A549 treated with ZK216348 at 1 μM for 4 hours (cell line): ENCODE measurements at places on chromosomes 1 and 21. TPM values are rescaled to one million over a fixed set of nuclear protein-coding genes. Genes with fewer than 3 reads are reported as not detected.

Gene C4BPA
- total RNA-seq: 0.33 to 0.86 TPM (median 0.78 TPM) in 5 replicates

Gene HTR1D
- total RNA-seq: 12.6 to 18.2 TPM (median 15.3 TPM) in 5 replicates

Gene INSRR
- total RNA-seq: not detected in 5 replicates

Gene FNDC5
- total RNA-seq: 0.23 to 1.1 TPM (median 0.39 TPM) in 5 replicates

Gene TMEM54
- 18.7 to 46.8 TPM (median 46.0 TPM) in 5 replicates for total RNA-seq

Gene NBPF10
- total RNA-seq: 0.55 to 0.85 TPM (median 0.67 TPM) in 5 replicates

Gene CRYAA
- total RNA-seq: not detected in 5 replicates

Gene SPRR2B
- not detected in 5 replicates for total RNA-seq

Gene PADI3
- 0.99 to 1.4 TPM (median 1.3 TPM) in 5 replicates for total RNA-seq

Gene AMY1B
- total RNA-seq: not detected in 5 replicates

Gene CDC42BPA
- total RNA-seq: 7.9 to 11.1 TPM (median 11.0 TPM) in 5 replicates

Gene SZT2
- 4.6 to 8.8 TPM (median 8.0 TPM) in 5 replicates for total RNA-seq

Gene AADACL3
- total RNA-seq: not detected in 5 replicates

Gene EXOSC10
- total RNA-seq: 36.9 to 41.7 TPM (median 38.6 TPM) in 5 replicates

Gene SHCBP1L
- not detected in 5 replicates for total RNA-seq

Gene KRTAP11-1
- not detected in 5 replicates for total RNA-seq

Gene SESN2
- 5.7 to 9.8 TPM (median 7.5 TPM) in 5 replicates for total RNA-seq

Gene CNR2
- total RNA-seq: not detected in 5 replicates

Gene PRRX1
- 0.04 to 0.74 TPM in 2 of 5 replicates, not detected in the others for total RNA-seq

Gene SLC9C2
- total RNA-seq: not detected in 5 replicates

Gene MCOLN2
- 1.7 to 2.4 TPM (median 2.2 TPM) in 5 replicates for total RNA-seq

Gene DNASE2B
- total RNA-seq: not detected in 5 replicates

Gene KRTAP13-2
- not detected in 5 replicates for total RNA-seq

Gene TMPRSS2
- 0.07 TPM in 1 of 5 replicates, not detected in the others for total RNA-seq

Gene ETV3L
- total RNA-seq: not detected in 5 replicates

Gene CASQ1
- total RNA-seq: not detected in 5 replicates

Gene CRYBG2
- total RNA-seq: 0.90 to 2.6 TPM (median 1.3 TPM) in 5 replicates

Gene HCRTR1
- total RNA-seq: not detected in 5 replicates

Gene FAM177B
- not detected in 5 replicates for total RNA-seq

Gene CHI3L1
- total RNA-seq: 0.18 TPM in 1 of 5 replicates, not detected in the others

Gene SV2A
- total RNA-seq: 0.06 to 0.15 TPM (median 0.09 TPM) in 5 replicates

Gene AADACL4
- not detected in 5 replicates for total RNA-seq

Gene USP33
- 12.3 to 19.5 TPM (median 18.6 TPM) in 5 replicates for total RNA-seq

Gene KRTAP21-2
- total RNA-seq: not detected in 5 replicates

Gene HPCA
- 0.25 to 0.42 TPM (median 0.33 TPM) in 5 replicates for total RNA-seq

Gene FCGR3B
- total RNA-seq: not detected in 5 replicates

Gene PKLR
- 0.07 TPM in 1 of 5 replicates, not detected in the others for total RNA-seq

Gene OR2T2
- not detected in 5 replicates for total RNA-seq

Gene SLC6A9
- total RNA-seq: 9.0 to 21.2 TPM (median 16.9 TPM) in 5 replicates

Gene PCNT
- total RNA-seq: 11.1 to 16.0 TPM (median 14.8 TPM) in 5 replicates

Gene FLG2
- not detected in 5 replicates for total RNA-seq

Gene ITGB2
- total RNA-seq: 0.57 to 1.4 TPM (median 0.94 TPM) in 5 replicates

Gene PCSK9
- total RNA-seq: 1.8 to 4.5 TPM (median 3.0 TPM) in 5 replicates

Gene OR2L2
- not detected in 5 replicates for total RNA-seq

Gene TAS1R1
- total RNA-seq: not detected in 5 replicates

Gene EIF4G3
- 16.3 to 24.0 TPM (median 20.5 TPM) in 5 replicates for total RNA-seq

Gene PRAMEF18
- not detected in 5 replicates for total RNA-seq

Gene RIIAD1
- total RNA-seq: not detected in 5 replicates

Gene LCE2A
- total RNA-seq: not detected in 5 replicates

Gene MACF1
- total RNA-seq: 40.5 to 48.6 TPM (median 43.2 TPM) in 5 replicates

Gene EDARADD
- 2.8 to 3.3 TPM (median 3.1 TPM) in 5 replicates for total RNA-seq

Gene CFAP141
- total RNA-seq: not detected in 5 replicates

Gene SPOCD1
- 3.2 to 5.3 TPM (median 3.8 TPM) in 5 replicates for total RNA-seq

Gene ANKRD65
- total RNA-seq: 0.07 to 0.23 TPM in 2 of 5 replicates, not detected in the others

Gene PCNX2
- 7.9 to 12.7 TPM (median 11.9 TPM) in 5 replicates for total RNA-seq
